ENCODE measurements at places on chromosomes 11 and 22.
A peak's percentile ranks its signal among the peaks of the same experiment; 100 is the strongest.

GRCh38 chr22:42074132-42074811, at the start of gene PHETA2:
TSS of gene PHETA2 (plus strand) at chr22:42074248. CDS start at chr22:42077294, 3,046 bp downstream.
- no peak for DNase-seq

DNA sequence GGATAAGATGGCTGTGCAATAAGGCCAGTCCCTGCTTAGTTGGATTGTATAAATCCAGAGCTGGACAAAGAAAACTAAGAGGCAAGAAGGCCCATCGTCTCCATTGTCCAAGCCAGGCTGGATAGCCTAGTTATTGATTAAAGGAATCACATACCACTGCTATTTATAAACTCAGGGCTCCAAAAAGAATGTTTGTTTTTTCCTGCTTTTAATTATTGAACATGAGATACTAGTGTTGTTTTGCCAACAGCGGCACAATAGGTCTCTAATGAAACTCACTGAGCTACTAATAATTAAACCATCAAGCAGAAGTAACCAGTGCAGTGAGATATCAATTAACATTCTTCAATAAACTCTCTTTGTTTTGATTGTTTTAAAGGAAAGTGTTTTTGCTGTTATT, 259.7 kb downstream of the INSC start:
- DNase-seq: no peak

GRCh38 chr22:38952281-38952993, 5.0 kb upstream of the APOBEC3A start:
- DNase-seq: no peak

DNA sequence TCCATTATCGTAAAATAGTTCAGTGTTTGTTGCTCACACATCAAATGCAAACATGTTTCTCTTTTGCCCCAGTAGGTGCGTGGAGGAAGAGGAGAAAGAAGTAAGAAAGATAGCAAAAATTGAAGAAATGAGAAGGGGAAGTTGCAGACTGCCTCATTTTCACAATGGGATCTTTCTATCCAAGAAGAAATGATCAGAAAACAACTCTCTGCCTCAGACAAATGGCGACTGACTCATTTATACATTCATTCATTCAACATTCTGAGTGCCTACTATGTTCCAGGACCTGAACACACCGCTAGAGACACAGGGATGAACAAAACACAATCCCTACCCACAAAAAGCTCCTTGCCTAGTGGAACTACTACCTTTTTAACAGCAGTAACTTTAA, 367 bp downstream of the HPS5 start:
- DNase-seq: no peak

GRCh38 chr11:47338396-47339241, 13.9 kb downstream of the MYBPC3 start:
- no peak for DNase-seq

GRCh38 chr11:2744166-2744565, 44.4 kb upstream of the KCNQ1OT1 start:
- DNase-seq: no peak

GRCh38 chr11:90629229-90629806, 406.5 kb upstream of the CHORDC1 start:
- DNase-seq: no peak

GRCh38 chr11:6742260-6742659, 29.5 kb downstream of the OR2AG2 start:
- DNase-seq: no peak

DNA sequence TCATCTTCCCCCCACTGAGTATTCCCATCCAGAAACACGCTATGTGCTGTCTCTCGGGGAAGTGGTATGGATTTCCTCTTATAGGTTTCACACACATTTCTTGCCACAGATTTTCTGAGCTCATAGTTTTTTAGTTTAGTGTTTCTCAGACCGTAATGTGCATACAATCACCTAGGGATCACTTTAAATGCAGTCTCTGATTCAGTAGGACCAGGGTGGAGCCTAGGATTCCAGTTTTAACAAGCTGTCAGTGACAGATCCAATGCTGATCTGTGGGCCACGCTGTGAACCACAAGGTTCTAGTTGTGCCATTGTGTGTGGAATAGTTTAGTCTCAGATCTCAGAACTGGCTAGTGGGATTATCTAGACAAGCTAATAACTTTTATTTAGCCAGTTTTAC, 23.7 kb upstream of the CXCR5 start:
- DNase-seq: no peak

GRCh38 chr11:121445071-121445768, 6.9 kb upstream of the SORL1 start:
- DNase-seq: no peak

DNA sequence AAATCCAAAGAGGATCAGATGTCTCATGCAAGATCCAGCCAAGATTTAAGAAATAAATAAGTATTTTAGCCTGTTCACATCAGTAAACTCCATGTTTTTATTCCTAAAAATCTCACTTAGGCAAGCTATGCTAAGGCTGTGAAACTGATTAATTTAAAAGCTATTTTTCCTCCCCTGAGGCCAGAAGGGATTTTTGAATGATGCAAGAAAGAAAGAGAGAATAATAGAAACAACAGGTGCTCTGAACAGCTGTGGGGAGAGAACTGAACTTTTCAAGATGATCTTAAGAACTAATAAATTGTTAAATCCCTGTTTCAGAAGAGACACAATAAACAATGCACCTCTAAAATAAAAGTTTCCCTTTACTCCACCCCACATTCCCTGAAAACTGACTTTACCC, 241.6 kb downstream of the DLG2 start:
- no peak for DNase-seq

DNA sequence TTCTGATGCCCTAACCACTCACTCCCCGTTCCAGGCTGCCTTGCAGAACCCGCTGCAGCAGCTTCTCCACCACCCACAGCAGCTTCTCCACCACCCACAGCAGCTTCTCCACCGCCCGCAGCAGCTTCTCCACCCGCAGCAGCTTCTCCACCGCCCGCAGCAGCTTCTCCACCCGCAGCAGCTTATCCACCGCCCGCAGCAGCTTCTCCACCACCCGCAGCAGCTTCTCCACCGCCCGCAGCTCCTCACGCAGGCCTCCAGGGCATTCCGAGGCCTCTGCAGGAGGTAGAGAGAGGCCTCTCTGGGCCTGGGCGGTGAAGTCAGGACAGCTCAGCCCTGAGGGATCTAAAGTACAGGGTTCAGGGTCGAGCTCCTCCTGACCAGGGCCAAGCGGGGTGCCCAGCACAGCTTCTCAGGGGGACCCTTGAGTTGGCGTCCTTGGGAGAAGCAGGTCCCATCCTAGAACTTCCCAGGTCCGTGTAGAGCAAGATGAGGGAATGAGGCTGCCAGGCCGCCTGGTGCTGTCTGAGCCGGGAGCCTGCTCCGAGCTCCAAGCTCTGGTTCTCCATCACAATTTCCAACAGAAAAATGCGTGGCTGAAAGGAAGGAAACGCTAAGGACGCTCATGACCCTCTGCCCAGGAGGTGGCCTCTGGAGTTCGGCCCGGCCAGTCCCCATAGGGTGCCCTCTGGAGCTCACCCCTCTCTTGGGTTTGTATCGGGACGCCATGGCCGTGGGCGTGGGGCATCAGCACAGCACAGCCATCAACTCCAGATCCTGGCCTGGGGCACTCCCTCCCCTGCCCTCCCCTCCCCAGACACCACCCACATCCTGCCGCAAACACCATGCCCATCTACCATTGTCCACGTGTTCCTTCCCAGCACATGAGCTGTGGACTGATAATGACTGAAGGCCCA, 528.6 kb downstream of the BRD1 start:
- DNase-seq: no peak

- no peak for DNase-seq
These were observed 1.3 kb upstream of the BDNF start for GRCh38 chr11:27701355-27702105.

DNA sequence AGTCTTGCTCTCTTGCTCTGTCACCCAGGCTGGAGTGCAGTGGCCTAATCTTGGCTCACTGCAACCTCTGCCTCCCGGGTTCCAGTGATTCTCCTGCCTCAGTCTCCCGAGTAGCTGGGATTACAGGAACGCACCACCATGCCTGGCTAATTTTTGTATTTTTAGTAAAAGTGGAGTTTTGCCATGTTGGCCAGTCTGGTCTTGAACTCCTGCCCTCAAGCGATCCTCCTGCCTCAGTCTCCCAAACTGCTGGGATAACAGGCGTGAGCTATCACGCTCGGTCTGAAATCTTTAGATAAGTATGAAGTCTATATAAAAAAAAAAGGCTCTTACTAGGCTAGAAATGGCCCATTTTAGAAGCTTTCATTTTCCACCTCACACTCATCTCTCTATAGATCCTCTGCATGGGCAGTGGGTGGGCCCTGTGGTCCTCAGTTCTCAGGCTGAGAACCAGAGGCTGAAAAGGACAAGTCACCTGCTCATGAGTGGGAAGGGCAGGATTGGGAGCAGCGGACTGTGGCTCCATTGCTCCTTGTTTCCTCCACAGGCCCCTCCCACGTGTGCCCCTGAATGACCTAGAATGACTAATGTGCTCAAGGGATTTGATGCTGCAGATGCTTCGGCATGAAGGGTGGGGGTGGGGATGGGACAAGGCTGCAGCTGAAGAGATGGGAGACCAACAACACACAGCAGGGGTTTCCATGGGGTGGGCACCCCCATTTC, 19.8 kb upstream of the PRAME start:
- no peak for DNase-seq

DNA sequence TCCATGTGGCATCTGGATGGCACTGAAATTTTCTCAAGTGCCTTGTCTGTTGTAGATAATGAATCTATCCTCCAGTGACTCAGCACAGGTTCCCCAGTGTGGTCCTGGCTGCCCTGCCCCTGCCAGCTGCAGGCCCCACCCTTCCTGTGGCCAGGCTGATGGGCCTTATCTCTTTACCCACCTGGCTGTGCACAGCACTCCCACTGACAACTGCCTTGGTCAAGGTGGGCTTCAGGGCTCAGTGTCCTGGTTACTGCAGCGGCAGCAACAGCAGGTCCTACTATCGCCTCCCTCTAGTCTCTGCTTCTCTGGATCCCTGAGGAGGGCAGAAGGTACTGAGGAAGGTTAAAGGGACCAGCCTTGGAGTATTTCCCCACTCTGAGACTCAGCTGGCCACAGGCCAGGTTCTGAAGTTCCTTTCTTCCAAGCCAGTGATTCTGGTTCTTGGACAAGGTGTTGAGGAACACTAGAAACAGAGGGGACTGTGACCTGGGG, 3.1 kb downstream of the HMBS start:
- DNase-seq: no peak

DNA sequence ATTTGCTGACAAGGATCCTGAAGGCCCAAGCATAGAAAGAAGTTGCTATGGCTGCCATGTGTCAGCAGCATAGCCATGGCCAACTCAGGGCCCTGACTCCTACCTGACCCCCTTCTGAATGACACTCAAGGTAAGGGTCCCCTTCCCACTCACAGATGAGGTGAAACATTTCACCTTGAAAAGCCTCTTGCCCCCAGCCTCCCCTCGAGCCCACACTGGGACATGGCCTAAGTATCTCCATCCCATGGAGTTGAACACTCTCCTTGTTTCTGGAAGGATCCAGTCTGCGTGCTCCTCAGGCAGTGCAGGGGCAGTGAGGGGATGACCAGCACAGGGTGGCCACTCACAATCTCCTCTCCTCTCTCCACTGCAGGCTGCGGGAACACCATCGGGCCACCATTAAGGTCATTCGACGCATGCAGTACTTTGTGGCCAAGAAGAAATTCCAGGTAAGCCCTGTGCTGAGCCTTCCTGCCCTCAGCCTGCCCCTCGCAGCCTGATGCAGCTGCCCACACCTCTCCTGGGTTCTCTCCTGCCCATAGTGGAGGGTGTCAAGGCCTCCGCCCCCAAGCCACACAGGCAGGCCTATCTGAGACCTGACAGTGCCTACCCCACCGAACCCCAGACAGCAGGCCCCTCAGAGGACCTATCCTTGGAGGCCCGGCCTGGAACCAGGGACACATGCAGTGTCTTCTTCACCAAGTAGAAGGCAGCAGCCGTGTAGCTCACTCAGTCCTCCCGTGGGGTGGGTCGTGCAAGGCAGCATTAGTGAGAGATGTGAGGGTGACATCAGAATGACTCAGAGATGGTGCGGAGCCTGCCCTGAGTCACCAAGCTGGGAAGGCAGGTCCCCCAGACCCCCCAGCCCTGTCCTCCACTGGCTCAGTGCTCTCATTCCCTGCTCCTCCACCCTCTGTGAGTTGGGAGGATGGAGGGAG, 68.9 kb upstream of the KCNQ1OT1 start:
- DNase-seq: peak; percentile 38

GRCh38 chr11:76772783-76773106, 10.4 kb upstream of the TSKU start:
- DNase-seq: no peak

DNA sequence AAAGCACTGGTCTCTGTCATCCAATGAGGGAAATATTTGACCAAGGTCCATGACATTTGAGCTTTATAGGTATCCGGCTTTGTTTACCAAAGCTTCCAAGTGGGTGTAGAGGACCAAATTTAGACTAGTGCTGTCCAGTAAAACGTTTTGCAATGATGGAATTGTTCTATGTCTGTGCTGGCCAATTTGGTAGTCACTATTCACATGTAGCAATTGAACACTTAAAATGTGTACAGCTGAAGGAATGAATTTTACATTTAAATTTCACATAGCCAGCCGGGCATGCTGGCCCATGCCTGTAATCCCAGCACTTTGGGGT, 118.0 kb downstream of the PKNOX2 start:
- no peak for DNase-seq

- no peak for DNase-seq
These were observed 126.3 kb downstream of the ARHGAP8 start for GRCh38 chr22:44878483-44879300.

DNA sequence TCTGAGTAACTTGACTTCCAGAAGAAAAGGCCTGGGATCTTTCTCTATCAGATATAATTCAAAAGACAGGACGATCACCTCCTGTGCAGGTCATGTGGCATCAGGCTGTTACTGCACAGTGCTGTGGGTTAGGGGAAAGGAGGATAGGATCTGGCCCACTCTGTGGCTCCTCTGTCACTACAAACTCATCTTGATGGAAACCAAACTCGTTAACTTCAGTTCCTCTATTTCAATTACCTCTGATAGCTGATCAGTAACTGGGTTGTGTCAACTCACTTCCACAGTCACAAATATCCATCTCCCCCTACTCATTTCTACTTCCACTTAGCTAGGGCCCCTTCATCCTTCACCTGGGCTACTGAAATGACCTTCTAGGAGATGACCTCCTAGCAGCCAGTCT, 95.2 kb downstream of the RCN1 start:
- no peak for DNase-seq

GRCh38 chr22:48898524-48899250, 929.0 kb downstream of the BRD1 start:
- DNase-seq: no peak

DNA sequence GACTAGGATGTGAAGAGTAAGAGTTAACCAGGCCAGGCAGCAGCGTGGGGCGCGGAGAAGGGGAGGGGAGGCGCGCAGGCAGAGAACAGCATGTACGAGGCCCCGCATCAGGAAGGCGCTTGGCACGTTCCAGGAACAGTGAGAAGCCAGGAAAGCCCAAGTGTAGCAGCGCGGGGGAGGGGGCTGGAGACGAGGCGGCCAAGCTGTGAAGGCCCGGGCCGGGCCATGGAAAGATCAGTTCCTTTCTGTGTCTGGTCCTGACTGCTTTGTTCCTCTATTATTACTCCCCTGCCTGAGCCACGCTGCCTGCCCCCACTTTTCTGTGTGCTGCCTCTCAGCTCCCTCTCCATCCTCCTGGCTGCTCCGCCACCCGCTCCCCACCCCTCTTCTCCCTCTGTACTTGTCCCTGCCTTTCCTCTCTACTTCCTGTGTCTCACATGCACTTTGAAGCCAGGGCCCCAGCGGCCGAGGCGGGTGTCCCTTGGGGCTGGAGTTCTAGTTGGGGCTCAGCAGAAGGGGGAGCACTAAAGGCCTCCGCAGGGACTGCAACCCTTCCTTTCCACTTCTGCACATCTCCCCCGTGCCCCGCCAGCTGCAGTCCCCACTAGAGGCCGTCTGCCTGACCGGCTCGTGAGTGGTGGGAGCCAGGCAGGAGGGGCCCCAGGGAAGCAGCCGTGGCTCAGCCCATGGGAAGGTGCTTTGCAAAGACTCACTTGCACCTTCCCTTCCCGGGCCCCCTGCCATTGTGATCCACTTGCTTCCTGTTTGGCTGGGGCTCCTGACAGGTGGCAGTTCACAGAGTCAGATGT, 63.7 kb downstream of the PRDM11 start:
- no peak for DNase-seq

Measured in BJ (cell line).